ENCODE measurements at places on chromosomes 7 and 10.

- peak; percentile 63 for DNase-seq
Observed at GRCh38 chr10:79098596-79099015, 29.8 kb downstream of the ZMIZ1 start.

GRCh38 chr7:141563956-141564623 lies 12.9 kb downstream of the AGK start:
- no peak for DNase-seq

DNA sequence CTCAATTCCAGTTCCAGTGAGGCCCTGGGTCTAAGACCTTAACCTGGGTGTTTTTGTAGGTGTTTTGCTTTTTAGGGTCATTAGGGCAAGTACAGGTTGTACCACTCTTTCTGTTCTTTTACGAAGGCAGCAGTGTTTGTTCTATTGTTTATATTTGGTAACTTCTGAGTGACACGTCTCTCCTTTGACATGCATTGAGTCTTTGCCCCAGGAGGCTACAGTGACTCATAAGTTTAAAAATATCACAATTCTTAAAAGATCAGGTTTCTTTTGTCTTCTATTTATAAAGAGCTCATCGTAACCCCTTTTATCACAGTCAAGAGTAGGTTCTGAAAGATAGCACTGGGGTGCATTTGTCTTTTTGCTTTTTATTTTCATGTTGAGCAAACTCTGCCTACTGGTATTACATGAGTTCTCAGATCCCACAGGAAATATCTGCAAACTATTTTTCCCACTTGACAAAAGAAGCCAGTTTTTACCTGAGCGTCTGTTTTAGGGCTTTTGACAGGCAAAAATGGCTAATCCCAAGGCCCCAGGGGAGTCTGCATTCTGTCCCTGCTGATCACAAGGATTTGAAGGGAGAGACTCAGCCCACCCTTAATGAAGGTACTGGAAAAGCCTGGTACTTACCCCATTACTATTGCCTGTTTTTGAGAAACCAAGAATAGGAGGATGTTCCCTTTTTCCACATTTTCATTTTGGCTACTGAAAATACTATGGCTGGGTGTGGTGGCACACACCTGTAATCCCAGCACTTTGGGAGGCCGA lies 7.9 kb downstream of the NUDT13 start:
- peak; percentile 45 for DNase-seq

- DNase-seq = no peak
Observed at GRCh38 chr7:124191713-124192112, 158.8 kb upstream of the TMEM229A start.

GRCh38 chr7:53744403-53744760 lies 708.9 kb downstream of the POM121L12 start:
- DNase-seq = no peak

DNA sequence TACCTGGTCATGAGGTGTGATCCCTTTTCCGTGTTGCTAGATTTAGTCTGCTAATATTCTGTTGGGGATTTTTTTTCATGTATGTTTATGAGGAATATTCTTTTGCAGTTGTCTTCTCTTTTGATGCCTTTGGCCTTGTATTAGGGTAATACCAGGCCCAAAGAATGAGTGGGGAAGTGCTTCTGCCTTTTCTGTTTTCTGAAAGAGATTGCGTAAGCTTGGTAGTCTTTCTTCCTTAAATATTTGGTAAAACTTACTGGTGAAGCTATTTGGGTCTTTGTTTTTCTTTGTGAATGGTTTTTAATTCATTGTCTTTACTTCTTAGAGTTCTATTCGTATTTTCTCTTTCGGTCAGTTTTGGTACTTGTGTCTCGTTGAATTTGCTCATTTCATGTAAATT lies 51.1 kb downstream of the SHH start:
- no peak for DNase-seq

GRCh38 chr7:28409716-28410627 lies 2.3 kb upstream of the CREB5 start:
- DNase-seq = peak; percentile 45

- no peak for DNase-seq
Observed at GRCh38 chr7:70392877-70393435, 739.0 kb upstream of the GALNT17 start.

GRCh38 chr7:135755351-135755753 lies 6.7 kb upstream of the FAM180A start:
- DNase-seq = no peak

DNA sequence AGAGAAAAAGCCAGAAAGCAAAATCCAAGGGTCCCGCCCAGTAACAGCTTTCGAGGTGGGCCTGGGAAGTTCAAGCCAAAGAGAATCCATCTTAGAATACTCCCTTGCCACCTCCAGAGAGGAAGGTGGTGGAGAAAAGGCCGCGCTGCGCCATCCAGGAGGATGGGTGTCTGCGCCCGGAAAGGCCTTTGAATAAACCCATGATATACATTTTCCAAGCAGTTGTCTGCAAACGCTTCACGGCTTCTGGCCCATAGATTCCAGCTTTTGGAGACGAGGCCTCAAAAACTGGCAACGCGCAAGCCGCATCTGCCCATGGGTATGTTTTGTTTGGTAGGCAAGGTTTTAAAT lies 17.8 kb downstream of the RGS10 start:
- no peak for DNase-seq

- peak; percentile 42 for DNase-seq
Observed at GRCh38 chr10:91944880-91945630, 21.5 kb downstream of the BTAF1 start.

DNA sequence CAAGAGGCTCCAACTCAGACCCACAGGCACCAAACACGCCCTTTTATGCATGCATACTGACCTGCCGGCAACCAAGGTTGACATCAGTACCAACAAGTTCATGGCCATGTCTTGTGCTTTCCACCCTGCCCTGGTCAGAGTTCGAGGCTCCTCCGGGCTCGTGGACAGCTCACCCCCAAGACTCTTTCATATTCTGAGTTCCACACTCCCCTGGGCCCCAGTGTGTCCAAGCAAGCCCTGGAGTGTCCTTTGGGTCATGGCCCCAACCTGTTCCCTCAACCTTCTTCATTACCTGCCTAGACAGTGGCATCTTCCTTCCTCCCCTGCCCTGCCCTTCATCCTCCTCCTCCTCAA lies 40.5 kb downstream of the HIF1AN start:
- no peak for DNase-seq

All from fibroblast of skin of scalp (primary cell).